ENCODE measurements at places on chromosomes 4 and X.

GRCh38 chrX:42772874-42773273, 5.1 kb downstream of the PPP1R2C start:
- no peak for DNase-seq

DNA sequence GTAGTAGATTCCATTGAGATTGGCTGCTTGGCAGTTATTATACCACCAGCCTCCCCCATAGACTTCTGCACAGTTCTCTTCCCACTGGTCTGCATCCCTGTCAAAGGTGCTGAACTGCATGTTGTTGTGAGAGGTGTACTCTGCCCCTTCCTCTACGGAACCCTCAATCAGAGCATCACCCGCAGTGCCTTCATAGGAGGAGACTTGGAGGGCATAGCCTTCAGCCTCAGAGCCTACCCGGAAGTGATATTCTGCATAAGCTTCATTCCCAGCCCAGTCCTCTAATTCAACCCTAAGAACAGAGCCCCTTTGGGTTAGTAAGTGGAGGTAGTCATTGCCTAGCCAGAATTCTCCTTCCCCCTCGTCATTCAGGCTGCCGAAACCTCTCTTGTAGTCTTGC, 6.3 kb downstream of the FGA start:
- DNase-seq: no peak

GRCh38 chr4:169774466-169775445, 17.0 kb upstream of the HPF1 start:
- DNase-seq: no peak

DNA sequence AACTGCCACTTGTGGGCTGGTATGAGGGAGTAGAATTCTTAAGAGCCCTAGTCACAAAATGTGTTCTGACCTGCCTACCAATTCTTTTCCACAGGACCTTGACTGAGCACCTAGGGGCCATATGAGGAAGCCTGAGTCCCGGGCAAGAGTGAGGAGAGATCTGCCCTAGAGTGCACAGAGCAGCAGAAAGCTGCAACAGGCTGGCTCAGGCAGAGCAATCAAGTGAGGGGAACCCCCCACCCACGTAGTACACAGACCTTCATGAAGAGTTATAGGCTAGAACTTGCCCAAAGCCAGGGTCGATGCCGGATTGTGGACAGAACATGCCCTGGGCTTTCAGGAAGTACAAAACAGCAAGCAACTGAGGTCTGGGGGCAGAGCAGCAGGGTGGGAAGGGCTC, 117.0 kb downstream of the SPOCK3 start:
- no peak for DNase-seq

DNA sequence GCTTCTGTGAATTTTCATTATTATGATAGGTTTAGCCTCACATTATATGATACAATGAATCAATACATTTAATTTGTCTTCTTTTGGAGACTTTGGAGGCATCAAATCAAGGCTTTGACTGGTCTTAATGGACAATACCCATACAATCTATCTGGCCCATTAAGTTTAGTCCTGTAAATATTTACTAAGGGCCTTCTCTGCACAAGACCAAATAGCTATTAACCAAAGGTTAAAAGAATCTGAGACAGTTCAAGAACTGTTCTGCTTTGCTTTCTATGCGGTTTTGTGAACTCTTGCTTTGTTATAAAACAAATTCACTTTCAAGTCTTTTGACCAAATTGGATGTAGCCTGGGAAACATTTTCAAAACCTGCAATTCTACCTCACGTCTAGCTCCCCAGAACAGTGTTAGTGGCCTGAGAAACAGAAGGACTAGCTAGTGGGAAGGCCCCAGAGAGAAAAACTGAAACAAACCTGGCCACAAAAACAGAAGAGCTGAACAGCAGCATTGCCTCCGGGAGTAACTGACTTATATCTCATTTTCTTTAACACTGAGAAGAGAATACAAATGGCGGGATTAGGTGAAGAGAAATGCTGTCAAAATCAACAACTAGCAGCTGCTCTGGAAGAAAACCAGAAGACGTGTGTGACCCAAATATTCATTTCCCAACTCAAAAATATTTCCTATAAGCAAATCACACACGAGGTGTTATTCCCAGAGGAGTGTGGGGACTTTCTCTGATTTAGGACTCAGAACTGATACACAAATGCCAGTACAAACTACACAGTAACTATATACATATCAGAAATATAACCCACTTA, 548 bp downstream of the TLR1 start:
- no peak for DNase-seq

DNA sequence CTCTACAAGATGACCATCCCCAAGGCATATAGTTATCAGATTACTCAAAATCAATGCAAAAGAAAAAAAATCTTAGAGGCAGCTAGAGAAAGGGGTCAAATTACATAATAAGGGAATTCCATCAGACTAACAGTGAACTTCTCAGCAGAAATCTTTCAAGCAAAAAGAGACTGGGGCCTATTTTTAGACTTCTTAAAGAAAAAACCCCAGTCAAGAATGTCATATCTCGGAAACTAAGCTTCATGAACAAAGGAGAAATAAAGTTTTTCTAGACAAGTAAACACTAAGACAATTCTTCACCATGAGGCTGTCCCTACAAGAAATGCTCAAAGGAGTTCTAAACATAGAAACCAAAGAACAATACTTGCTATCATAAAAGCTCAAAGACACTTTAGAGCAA, 51.7 kb downstream of the RAB28 start:
- DNase-seq: no peak

DNA sequence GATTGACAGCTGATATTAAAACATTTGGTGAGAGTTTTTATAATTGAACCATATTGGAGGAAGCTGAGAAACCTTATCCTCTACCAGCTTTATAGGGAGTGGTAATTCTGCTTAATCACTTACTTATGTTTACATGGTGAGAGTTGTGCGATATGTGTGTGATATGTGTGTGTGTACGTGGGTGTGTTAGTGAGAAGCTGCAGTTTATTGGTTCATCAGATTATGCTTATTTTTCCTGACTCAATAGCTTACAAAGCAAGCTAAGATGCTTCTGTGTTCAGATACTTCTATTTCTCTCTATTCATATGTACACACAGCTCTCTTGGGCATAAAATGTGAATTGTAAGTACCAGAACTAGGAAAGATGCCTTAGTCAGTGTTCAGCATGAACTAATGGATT, 343.7 kb downstream of the GRIA2 start:
- DNase-seq: no peak

DNA sequence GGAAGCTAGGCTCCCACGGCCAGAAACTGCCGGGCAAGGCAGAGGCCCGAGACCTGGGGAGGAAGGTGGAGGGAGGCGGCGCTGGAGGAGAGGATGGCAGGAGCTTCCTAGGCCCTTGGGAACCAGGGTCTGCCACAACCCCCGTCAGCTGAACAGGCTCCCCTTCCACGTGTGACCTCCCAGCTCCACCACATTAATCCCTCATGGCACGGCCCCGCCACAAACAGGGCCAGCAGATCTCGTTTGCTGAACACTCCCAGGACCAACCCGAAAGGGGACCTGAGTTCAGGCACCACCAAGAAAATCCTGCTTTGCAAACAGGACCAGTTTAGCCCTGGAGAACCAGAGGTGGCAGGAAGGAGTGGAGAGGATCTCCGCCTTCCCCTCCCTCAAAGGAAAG, 62.7 kb downstream of the FHDC1 start:
- DNase-seq: no peak

GRCh38 chr4:183602557-183603027, 56.4 kb downstream of the RWDD4 start:
- no peak for DNase-seq

GRCh38 chrX:134548257-134549201, 88.6 kb downstream of the HPRT1 start:
- DNase-seq: no peak

DNA sequence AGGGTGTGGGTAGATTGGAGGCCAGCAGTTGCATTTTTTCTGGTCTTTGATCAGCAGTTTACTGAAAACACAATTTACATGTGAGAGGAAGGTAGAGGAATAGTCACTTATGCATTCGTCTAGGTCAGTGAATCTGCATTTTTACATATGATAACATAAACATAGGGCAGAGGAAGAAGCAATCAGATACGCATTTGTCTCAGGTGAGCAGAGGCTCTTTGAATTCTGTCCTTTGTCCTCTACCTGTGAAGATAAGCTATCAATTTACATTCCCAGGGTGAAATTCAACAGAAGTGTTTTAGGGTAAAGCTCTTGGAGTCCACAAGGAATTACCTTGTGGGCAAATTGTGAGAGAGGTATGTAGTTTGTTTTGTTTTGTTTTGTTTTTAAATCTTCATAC, 306.5 kb downstream of the MAGEB5 start:
- no peak for DNase-seq

- no peak for DNase-seq
Measured at GRCh38 chrX:119238557-119238956, 2.5 kb downstream of the PGRMC1 start.

DNA sequence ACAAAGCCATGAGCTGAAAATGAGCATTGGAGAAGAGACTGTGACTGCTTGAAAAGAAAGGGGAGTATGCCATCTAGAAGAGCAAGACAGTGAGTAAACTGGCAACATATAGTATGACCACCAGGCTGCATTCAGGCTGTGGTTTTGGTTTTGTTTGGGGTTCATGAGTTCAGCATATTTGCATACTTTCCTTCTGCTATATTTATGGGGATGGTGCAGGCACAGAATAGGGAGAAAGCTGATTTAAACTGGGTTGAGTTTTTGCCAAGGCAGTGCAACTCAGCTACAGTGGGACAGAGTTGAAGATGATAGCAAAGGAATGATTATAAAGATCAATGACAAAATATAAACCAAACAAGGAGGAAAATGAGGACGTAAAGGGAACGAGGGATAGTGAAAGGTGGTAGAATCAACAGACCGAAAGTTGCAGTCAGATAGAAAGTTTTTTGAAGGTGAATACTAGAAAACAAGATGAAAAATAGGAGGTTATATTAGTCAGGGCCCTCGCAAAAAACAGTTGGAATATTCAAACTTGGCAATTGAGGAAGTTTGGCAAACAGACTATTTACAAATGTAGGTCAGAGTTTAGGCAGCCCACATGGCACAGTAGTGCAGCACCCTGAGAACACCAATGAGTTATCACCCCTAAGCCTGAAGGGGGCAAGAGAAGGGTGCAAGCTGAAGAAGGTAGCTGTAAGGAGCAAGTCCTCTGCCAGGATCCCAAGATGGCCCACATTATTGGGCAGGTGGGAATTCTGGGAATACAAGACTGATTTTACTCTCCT, 114.8 kb upstream of the MAP9 start:
- no peak for DNase-seq

- no peak for DNase-seq
Measured at GRCh38 chrX:126551306-126551705, 1.3 kb downstream of the DCAF12L1 start.

GRCh38 chr4:105679186-105679585, 29.3 kb downstream of the INTS12 start:
- no peak for DNase-seq

- no peak for DNase-seq
Measured at GRCh38 chrX:42944381-42944998, 166.5 kb upstream of the PPP1R2C start.

DNA sequence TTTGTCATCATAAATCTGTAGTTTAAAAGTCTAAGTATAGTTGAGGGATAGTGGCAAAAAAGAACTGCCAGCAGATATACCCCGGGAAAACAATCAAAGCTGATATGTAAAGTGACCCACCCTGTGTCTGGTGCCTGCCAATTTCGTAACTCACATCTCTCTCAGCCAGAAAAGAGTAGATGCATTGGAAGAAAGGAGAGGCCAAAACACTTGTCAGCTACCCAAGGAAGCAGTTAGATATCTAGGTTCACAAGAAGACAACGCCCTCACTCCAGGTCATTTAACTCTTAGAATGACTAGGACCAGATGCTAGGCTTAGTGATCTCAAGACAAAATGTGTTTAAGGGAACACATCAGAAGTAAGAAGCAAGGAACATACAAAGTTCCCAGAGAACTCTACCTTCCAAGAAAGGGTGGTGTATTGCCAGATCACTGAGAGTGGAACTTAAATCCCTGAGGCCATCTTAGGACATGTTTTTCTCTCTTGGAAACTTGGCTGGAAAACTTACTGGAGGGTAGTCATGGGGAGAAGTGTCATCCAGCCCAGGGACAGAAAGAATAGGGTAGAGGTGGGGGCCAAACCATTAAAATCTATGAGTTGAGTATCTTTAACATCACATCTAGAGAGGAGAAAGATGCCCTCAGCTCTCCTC, 125.9 kb downstream of the SHISA3 start:
- no peak for DNase-seq

- DNase-seq: no peak
Measured at GRCh38 chr4:153222707-153223426, 18.6 kb downstream of the TRIM2 start.

DNA sequence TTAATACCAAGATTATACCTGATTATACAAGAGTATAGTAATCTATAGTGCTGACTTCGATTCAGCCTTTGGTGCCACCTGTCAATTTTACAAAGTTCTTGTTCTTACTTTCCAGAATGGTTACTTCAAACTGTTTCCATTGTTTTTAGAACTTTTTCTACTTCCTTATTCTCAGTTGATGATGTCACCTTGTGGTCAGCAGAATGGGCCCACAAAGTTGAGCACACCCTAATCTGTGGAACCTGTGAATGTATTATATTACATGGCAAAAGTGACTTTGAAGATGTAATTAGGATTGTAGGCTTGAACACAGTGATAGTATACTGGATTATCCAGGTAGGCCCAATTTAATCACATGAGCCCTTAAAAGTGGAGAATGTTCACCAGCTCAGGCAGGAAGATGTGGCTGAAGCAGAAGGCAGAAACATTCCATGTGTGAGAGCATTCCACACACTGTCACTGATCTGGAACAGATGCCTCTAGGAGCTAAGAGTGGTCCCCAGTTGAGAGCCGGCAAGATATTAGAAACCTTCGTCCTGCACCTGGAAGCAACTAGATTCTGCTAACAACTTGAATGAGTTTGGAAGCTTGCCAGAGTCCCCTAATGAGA, 6.3 kb upstream of the SGMS2 start:
- no peak for DNase-seq
